ENCODE measurements at places on chromosomes 3 and 15.
A peak's percentile ranks its signal among the peaks of the same experiment; 100 is the strongest.

GRCh38 chr3:54957711-54958110 is 29.9 kb upstream of the LRTM1 start:
- no peak for DNase-seq

GRCh38 chr15:70140543-70141375 is 43.0 kb upstream of the TLE3 start:
- DNase-seq, result peak; percentile 17

GRCh38 chr3:193665370-193665989 is 72.5 kb downstream of the OPA1 start:
- DNase-seq, result peak; percentile 17

DNA sequence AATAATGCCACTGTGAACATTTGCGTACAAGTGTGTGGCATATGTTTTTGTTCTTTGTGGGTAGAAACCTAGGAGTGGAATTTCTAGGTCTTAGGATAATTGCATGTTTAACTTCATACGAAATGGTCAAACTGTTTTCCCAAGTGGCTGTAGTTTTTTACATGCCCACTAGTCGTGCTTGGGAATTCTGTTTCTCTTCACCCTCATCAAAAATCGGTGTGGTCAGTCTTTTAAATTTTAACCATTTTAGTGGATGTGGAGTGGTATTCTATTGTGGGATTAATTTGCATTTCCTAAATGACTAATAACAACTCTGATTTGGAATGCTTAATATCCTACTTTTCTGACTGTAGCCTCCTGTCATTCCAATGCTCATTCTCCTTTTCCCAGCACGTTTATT is 27.6 kb downstream of the ZFAND6 start:
- no peak for DNase-seq

DNA sequence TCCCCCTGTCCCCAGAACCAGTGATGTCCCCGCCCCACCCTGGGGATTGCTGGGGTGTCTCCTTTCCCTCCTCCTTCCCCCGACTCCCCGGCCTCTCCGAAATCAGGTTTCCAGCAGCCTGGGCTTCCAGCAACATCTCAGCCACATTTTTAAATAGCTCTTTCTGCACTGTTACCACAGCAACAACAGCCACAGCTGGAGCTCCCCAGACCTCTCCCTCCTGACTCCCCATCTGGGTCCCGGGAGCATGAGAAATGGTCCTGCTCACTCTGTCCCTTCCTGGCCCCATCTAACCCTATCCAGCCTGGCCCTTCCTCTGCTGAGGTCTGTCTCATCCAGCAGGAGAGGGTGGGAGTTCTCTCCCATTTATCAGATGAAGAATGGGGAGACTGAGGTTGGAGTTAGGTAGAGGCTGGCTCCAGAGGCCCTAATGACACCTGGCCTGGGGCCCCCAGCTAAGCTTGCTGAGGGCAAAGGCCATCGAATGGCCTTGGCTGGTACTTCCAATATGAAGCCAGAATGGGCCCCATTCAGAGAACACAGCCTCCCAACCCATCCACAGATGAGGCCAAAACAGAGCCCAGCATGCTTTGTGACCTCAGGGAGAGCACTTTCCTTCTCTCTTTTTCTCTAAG is 1.5 kb downstream of the CAMK1 start:
- no peak for DNase-seq

- no peak for DNase-seq
Measured at GRCh38 chr3:120567370-120568201, 28.6 kb upstream of the NDUFB4 start.

- DNase-seq, result no peak
Measured at GRCh38 chr15:35912196-35912595, 366.2 kb upstream of the DPH6 start.

GRCh38 chr3:134211797-134212196 is 38.9 kb downstream of the RYK start:
- DNase-seq, result no peak

DNA sequence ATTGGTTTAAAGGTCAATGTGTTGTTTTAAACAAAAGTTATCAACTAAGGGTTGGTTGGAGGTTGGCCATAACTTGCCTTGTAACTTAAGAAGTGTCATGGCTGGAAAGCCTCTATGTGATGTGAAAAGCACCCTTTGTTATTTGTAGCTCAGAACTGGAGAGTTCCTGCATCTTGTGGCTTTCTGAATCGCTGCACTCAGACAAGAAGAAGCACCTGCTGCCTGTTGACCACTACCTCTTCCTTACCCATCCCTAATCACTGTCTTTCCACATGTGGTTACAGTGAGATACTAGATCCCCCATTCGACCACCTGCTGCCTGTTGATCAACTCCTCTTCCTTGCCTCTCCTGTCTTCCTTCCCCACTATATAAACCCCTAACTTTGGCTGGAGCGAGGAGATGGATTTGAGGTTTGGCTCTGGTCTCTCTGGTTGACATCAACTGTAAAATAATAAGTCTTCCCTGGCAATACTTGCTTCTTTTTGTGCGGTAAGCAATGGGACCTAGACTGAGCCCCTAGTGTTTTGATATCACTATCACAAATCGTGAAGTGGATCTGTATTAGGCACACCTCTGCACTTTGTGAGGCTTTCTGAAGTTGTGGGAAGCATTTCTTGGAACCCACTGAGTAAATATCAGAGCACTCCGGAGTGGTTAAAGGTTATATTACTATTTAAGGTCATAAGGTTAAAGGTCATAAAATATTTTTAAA is 13.8 kb downstream of the RPL39L start:
- DNase-seq, result no peak

GRCh38 chr3:135556174-135556573 is 409.4 kb upstream of the PPP2R3A start:
- DNase-seq, result no peak

- no peak for DNase-seq
Measured at GRCh38 chr15:78368651-78369050, 28.5 kb downstream of the CRABP1 start.

- DNase-seq, result no peak
Measured at GRCh38 chr15:48409623-48410022, 78.4 kb downstream of the DUT start.

DNA sequence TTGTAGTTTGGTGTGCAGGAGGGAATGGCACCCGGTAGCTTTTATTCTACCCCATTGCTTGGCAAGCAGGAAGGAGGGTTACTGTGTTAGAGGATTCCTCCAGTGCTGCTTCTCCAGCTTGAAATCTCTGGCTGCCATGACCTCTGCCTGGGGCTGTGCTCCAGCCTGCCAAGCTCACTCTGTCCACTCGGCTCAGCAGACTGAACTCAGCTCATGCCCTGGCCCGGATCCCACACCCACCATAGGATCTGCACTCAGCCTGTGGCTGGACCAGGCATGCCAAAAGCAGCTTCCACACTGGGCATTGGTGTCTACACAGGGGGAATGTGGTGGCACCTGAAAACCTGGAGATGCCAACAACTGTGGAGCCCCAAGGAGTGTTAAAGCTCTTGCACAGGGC is 26.3 kb downstream of the CLDN16 start:
- DNase-seq, result no peak

- DNase-seq, result no peak
Measured at GRCh38 chr15:89155656-89156055, 65.7 kb downstream of the RLBP1 start.

DNA sequence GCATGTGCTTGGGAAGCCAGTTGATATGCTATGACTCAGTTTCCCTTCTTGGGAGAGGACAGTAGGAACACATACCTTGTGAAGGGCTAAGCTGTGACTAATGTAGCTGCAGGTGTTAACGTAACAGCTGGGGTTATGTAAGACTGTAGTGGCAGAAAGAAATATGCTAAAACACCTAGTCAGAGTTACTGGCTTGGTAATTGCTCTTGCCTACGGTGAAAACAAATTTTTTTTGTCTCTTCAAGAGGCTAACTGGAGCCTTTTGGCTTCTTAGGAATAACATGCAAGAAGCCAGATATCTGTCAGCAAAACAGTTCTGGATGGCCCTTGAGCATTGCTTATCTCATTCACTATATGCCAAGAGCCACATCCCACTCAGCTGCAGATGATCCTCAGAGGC is 1.4 kb downstream of the MAPKBP1 start:
- no peak for DNase-seq

DNA sequence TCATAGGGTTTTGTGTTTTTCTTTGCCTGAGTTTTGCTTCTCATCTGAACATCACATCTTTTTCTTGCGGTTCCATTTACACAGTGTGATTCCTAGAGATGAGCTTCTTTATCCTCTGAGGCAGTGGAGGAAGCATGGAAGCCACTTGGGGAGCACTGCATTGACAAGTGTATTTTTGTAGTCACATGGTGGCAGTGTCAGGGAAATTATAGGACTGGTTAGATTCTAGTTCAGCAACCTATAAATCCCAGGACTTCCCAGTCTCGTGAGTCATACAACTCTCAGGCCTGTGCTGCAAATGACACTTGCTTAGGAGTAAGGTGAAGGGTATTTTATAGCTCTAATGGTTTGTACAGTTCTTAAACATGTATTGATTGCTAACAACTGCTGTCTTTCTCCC is 58.4 kb downstream of the RBM6 start:
- no peak for DNase-seq

GRCh38 chr15:95129574-95129973 is 898.2 kb downstream of the MCTP2 start:
- no peak for DNase-seq

- no peak for DNase-seq
Measured at GRCh38 chr3:98901119-98901391, 440 bp downstream of the DCBLD2 start.

GRCh38 chr15:69424748-69425413 is 10.7 kb downstream of the KIF23 start:
- DNase-seq, result no peak

DNA sequence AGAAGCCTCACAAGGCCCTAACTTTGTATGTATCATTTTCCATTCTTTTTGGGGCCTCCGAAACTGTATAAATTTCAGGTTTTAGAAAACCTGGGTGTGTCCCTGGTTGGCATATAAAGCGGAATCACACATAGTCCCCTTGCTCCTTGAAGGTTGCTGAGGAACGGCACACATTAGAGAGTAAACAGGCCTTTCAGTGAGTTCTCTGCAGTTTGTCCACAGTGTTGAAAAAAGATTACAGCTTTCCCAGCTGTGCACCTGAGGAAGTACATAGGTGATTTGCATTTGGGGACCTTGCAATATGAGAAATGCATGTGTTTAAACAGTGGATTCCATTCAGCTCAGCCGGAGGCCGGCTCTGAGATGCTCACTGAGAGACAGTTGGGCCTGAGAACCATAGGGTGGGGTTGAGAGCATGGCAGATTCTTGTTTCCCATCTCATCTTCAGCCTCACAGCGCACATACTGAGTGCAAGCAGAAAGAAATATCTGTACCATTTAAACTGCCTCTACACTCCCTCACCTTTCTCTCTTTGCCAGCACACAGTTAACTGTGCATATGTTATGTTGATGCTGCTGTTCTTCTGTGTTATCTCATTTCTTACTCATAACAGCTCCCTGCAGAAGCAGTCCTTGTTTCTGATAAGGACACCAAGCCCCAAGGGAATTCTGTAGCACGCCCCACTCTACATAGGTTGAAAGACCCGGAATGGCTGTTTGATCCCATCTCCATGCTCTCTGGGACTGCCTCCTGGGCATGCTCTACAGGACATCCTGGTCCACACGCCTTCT is 60.4 kb downstream of the BOC start:
- no peak for DNase-seq

GRCh38 chr15:97410897-97411575 is 549.5 kb upstream of the ARRDC4 start:
- no peak for DNase-seq

DNA sequence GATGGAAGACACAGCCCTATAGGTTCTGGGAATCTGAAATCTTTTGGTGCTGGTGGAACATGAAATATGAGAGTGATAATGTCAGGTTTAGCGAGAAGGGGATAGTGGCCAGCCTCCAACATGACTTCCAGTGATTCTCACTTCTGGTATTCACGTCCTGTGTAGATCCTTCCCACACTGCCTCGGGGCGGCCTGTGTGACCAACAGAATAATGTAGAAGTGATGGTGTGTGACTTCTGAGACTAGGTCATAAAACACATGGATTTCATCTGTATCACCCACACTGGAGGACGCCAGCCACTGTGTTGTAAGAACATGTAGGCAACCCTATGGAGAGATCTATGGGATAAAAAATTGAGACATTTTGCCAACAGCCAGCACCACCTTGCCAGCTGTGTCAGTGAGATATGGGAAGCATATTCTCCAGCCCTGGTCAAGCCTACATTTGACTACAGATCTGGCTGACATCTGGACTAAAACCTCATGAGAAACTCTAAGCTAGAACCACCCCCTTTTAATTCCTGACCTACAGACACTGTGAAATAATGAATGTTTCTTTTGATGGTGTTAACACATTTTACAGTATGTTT is 25.5 kb upstream of the NUDT16 start:
- no peak for DNase-seq

- DNase-seq, result no peak
Measured at GRCh38 chr3:69865925-69866679, 126.8 kb downstream of the MITF start.

- DNase-seq, result no peak
Measured at GRCh38 chr15:85913461-85913860, 118.7 kb upstream of the KLHL25 start.

DNA sequence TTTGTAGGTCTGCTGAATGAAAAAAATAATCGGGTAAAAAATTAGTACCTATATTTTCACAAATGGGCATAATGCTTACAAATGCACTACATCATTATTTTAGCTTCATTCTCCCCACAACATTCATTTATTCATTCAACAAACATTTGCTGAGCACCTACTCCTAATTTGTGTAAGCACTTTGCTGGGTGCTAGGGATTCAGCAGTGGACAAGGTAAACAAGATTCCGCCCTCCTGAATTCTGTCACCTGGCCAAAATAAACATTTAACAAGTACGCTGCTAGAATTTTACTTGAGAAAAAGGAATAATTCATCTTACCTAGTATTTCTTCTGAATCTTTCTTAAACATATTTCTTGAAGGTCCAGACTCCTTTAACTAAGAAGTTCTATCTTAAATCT is 72.1 kb downstream of the TIGIT start:
- DNase-seq, result no peak

DNA sequence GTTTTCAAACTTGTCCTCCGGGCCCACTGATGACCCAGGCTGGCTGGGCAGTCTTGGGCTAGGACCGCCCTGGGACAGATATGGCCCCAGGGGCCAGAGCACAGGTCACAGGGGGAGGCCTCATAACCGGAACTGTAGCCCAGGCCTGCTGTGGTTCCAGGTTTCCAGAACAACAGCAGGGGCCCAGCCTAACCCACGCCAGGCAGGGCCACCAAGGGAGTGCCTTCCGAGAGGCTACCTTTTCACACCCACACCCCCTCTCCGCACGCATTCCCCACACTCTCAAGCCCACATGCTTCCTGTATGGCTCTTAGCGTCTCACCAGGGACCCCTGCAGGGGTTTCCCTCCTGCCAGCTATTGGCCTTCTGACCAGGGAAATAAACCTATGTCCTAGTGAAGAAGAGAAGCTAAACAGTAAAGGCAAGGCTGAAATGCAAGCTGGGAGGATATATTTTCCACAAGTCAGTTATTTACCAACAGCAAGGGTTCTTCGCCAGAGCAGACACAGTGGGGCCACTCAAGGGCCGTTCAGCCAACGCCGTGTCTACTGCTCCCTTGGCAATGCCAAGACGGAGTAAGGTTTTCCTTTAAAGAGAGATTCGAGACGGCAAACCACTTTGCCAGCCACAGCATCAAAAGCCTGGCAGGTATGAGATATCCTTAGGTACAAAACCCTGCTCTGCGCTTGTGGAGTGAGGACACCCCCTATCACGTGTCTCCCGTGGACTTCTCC is 135.1 kb downstream of the ATP10A start:
- no peak for DNase-seq
